SW 1271 (cell line): ENCODE measurements at places on chromosomes 5 and 9.

DNA sequence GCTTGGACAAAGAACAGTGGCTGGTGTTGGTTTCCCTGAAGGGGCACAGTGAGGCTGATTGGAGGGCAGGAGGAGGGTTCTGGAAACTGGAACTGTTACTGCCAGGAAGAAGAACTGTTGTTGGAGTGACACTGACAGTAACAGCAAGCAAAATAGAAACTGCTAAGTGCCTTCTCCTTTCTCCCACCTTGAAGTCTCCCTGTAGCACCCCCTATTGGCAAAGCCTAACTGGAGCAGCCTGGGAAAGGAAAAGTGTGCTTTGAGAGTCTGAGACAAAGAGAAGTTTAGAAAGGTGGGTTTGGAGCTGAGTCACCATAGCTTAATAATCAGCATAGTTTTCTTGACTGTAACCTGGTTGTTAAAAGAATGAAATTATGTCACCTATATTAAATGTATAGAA, 2.5 kb upstream of the TMEM174 start:
- DNase-seq: no peak

GRCh38 chr9:115032296-115032695, 85.7 kb downstream of the TNC start:
- DNase-seq: no peak

GRCh38 chr9:83927591-83927990, 6.4 kb upstream of the KIF27 start:
- DNase-seq: no peak

GRCh38 chr5:36041537-36041845, 25.2 kb downstream of the UGT3A2 start:
- DNase-seq: no peak

GRCh38 chr5:14089198-14089597, 53.9 kb upstream of the TRIO start:
- DNase-seq: no peak

GRCh38 chr5:1005249-1005851, 3.3 kb upstream of the NKD2 start:
- no peak for DNase-seq

DNA sequence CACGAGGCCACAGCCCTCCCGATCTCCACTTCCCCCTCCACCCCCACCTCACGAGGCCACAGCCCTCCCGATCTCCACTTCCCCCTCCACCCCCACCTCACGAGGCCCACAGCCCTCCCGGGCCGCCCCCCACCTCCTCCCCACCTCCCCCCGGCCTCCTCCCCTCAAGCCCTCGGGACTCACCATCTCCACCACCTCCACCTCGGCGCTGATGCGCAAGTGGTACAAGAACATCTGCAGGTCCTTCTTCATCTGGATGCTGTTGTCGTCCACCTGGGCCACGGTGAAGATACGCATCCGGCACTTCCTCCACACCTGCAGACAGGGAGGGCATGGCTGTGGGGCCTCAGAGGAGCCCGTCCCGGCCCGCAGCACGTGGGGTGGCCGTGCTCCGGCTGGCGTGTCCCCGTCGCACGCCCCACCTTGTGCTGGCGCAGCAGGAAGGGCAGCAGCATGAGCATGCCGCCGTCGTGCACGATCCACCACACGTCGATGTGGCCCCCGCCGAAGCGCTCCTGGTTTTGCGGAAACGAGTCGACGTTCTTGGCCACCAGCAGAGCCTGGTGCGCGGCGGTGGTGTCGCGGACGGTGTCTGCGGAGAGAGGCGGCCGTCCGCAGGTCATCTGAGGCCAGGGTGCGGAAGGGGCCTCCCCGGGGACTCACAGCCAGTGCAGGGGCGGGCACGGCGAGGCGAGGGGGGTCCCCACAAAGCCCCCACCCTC, 48.0 kb downstream of the SLC12A7 start:
- no peak for DNase-seq

DNA sequence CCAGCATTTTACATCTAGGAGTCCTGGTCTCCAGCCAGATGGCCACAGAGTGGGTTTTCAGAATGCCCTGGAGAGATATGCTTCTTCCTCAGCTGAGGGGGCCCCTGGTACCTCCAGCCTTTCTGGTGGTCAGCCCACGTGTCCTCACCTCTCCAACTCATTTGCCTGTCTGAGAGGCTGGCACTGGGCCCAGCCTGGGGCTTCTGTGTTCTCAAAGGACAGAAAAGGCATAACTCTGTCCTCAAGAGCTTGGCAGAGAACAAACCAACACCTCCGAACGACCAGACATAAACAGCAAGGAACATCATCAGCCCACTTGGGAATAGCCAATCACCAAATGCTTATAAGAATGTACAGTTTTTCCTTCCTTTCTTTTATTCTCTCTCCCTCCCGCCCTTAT, 17.1 kb downstream of the ENG start:
- no peak for DNase-seq

GRCh38 chr9:75041041-75041440, 12.9 kb upstream of the CARNMT1 start:
- no peak for DNase-seq

DNA sequence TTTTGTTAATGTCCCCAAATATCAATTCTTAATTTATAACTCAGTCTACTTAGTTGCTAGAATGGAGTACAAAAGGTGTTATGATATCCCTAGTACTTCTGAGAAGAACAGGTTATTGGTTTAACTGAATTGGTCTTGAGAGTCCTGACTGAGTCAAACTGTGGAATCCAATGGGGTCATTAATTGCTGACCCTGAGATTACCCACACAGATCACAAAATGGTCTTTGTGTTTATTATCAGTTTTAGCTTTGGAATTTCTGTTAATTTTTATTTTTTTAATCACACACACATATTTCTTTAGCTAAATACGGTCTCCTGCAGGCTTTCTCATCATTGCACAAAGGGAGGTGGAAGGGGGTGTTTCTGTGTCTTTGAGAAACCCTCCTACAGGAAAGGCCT, 301.6 kb downstream of the EBF1 start:
- DNase-seq: no peak

DNA sequence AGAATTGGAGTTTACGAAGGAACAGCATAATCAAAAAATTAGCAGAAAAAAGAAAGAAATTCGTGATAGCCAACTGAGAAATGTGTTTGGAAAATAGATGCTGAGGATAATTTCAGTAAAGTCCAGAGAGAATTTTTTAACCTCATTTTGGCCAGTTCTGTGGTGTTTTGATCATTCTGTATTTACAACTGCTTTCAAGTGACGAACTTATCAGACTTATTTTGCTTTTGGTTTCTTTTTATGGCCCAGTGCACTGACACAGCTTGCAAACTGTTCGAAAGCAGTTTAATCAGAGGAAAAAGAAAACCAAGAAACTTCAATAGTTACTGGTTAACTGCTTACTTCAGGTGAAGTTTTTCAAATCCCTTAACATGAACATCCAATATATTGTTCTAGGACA, 1.9 kb downstream of the SDHA start:
- DNase-seq: no peak

DNA sequence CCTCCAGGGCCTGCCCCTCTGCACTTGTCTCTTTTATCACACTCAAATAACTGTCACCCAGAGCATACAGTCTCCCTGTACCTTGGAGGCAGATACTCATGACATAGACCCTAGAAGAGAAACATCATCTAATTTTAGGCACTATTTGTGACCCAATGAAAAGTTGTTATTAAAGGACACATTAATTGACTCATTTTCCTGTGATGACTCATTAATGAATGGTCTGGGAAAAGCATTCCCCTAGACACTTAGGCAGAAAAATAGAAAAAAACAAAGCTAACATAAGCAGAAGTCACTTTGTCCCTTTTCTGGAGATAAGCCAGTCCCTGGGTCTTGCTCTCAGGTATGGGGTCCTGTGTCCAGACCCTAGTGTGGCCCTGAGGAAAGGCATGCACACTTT, 15.0 kb downstream of the TRPC7 start:
- no peak for DNase-seq

GRCh38 chr5:173317091-173317730, 11.0 kb downstream of the STC2 start:
- no peak for DNase-seq

DNA sequence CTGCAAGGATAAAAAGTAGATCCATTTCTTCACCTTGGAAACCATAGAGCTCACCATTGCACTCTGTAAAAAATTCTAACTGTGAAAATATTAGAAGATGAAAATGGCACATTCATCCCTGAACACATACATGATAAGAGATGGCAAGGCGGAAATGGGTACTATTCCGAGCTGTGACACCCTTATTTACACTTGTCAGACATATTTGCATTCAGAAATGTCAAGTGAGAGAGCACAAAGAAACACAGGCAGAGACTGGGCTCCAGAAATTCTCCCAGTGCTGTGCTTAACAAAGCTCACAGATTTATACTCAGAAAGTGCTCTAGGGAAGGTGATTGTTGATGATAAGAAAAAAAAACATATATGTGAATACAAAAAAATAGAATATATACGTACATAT, 170.3 kb upstream of the PUM3 start:
- DNase-seq: no peak

GRCh38 chr5:158301186-158301585, 442.2 kb upstream of the CLINT1 start:
- DNase-seq: no peak

DNA sequence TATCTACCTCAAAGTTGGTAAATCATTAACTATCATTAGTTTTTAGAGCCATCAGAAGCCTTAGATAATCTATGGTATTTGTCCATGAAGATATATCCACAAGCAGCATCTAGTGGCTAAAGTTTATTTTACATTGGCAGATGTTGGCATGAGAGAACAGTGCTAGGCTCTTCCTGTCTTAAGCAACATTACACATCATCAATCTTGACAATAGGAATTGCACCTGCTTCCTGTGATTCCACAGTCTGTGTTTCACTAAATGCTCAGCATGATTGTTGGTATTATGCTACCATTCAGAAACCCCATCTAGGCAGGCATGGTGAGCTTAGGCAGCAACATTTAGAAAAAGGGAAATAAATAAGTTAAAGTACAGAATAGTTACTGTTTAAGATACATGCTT, 246.6 kb downstream of the SLCO4C1 start:
- no peak for DNase-seq

- peak; percentile 14 for DNase-seq
Observed at GRCh38 chr9:33742519-33742918, 52.8 kb upstream of the PRSS3 start.

DNA sequence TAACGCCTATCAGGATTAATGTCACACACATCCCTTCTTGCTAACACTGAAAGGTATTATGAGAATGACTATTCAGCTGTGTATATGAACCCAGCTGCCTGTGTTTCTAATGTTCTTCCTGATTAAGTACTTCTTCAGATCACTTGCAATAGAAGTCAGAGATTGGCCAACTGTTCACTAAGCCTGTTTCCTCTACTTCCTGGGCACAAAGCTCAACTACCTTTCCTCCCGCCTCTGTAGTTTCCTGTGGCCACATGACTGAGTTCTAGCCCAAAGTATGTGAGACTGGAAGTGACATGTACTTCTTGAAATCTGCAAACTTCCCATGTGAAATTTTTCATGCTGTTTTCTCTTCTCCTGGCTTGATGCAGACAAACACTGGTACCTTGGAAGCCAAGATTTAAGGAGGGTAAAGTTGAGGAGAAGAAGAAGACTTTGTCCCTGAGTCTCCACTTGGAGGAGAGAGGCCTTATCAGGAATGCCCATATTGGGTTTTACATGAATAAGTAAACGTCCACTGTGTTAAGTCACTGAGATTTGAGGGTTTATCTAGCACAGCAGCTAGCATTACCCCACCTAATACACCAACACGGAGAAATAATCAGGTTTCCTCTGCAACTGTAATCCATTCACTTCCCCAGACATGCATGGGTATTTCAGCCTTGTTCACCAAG, 58.6 kb downstream of the SLIT3 start:
- no peak for DNase-seq

DNA sequence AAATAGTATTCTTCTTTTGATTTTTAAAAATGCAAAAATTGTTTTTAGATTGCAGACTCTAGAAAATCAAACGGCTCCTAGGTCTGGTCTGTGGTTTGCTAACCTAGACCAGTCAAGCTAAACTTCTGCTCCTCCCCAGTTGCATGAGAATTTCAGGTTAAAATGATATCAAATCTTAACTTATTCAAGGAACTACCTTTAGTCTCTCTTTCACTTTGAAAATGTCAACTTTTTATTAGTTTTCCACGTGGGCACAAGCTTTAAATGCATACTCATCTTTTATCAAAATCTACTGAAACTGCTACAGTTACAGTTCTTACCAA, 8.8 kb downstream of the CAMK4 start:
- no peak for DNase-seq

GRCh38 chr9:14956208-14956607, 46.0 kb upstream of the FREM1 start:
- no peak for DNase-seq

DNA sequence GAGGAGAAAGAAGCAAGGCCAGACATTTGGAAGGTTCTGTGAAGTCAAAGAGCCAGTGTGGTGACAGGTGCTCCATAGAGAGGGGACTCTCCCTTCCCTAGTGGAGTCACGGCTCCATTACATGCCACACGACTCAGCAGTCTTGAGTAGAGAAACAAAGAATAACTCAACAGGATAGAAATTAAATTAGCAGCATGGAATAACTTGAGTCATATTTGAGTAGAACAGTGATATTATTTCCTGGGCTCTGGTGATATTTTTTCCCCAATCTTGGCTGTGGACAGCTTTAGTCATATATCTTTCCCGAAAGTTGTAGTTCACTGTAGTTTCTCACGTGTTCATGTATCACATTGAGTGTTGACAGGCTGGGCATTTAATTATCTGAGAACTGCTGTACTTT, 149.7 kb upstream of the EFNA5 start:
- DNase-seq: no peak

DNA sequence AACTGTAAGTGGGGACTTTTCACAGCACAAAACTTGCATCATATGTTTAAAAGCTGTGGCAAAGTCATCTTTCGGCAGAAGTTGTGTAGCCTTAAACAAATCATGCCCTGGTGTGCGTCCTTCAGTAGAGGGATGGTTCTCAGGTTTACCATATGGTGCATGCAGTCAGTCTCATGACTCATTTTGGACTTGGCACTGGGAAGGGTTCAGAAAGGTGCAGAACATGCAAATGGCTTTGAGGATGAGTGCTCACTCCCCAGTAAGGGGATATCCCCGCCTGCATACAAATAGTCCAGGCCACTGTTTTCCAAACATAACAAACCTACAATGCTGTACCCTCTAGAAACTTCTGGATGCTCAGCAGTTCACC, 260.3 kb downstream of the NDUFS4 start:
- no peak for DNase-seq

- DNase-seq: no peak
Observed at GRCh38 chr5:65395526-65396155, 86.1 kb downstream of the ADAMTS6 start.

DNA sequence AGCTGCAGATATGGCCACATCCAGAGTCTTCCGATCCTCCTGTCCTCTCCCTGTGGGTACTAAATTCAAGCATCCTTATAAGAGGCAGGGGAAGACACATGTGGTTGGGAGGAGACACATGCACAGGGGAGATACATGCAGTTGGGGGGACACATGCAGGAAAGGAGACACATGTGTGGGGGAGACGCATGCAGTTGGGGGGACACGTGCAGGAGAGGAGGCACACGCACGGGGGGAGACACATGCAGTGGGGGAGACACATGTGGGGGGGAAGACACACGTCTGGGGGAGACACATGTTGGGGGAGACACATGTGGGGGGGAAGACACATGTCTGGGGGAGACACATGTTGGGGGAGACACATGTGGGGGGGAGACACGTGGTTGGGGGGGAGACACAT, 21.2 kb upstream of the OLFM1 start:
- DNase-seq: no peak
